ENCODE measurements at places on chromosomes 3 and 15.

DNA sequence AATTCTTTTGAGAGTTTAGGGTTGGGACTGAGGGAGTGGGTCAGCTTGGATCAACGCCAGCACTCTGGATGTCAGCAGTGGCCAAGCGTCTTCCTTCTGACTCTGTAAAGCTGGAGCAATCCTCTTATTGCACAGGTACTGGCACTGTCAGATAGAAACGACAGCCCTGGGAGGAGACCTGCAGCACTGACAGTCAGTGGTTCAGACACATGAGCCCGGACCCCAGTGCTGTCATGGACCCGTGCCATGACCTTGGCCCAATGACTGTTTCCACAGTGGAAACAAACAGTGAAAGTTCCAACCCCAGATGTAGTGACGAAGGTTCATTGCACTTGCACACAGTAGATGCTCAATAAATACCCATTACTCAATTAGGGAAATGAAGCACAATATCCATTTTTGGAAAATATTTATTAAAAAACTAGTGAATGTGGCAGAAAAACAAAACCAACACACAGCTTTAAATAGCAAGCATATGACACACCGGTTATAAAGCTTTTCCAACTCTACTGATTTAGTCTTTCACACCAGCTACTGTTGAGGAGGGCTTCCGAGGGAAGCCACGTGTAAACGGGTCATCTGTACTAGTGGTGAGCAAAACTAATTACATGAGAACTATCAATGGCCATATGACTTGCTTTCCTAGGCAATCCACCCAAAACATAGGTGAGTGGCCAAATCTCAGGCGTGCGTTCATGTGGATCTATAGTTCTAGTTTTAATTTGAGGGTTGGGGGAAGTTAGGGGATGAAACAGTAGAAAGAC, 22.1 kb downstream of the SIAH2 start:
- DNase-seq: no peak

GRCh38 chr3:61032991-61033390, 218.3 kb downstream of the FHIT start:
- DNase-seq: peak; percentile 20

- no peak for DNase-seq
These were observed 743.5 kb upstream of the ARPP21 start for GRCh38 chr3:34895841-34896240.

- DNase-seq: no peak
These were observed 135.9 kb downstream of the TFDP2 start for GRCh38 chr3:142013326-142013980.

DNA sequence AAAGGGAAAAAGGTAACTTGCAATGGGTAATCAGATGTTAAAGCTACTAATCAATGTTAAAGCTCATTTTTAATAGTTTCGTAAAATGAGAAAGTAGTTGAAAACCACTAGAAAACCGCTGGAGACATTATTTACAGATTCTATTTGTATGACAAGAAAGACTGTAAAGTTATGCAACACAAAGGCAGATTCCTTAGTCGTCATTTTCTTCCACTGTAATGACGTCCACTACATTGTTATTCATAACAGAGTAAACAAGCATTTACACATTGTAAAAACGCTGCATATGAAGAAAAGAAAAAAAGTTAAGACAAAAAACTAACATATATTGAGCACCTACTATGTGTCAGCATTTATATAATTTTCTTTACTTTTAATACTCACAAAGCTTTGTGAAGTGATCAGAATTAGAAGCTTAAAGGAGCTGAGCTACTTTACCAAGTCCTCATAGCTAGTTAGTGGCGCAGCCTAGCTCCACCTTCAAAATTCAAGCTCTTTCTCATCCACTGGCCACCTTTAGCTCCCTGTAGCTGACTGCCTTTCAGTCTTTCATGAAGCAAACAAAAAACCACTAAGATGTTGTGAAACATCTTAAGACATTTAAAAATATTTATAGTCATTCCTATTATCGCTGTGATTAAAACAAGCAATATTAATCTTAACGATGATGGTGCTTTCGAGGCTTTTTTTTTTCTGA, 100.1 kb upstream of the CDIN1 start:
- no peak for DNase-seq

DNA sequence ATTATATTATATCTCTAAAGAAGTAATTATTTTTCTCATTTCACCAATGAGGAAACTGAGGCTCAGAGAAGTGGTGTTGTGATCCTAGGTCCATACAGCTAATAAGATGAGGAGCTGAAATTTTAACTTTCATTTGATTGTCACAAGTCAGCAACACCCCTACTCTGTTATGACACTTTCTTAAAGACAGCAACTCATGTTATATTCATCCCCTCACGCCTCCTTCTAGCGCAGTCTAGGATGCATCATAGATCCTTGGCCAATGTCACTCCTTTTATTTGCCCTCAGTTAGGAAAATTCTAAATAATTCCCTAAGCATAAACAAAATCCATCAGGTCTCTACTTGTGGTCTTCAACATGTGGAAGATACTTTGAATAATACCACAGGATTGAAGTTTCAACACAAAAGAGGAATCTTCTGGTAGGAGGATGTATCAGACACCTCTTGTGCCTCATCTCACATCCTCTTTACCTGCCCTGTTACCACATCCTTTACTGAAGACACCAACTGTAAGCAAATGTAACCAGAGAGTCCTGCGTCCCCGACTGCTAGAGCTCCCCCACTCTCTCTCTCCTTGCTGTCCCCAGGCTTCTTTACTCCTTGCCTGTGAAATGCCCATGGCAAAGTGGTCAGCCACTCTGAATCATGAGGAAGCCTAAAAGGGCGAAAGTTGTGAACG, 53.7 kb downstream of the TRIM42 start:
- no peak for DNase-seq

GRCh38 chr3:172448661-172449465, 607 bp upstream of the GHSR start:
- no peak for DNase-seq

GRCh38 chr15:55407498-55408011, 604 bp downstream of the CCPG1 start:
- peak; percentile 10 for DNase-seq

GRCh38 chr15:56839641-56840040, 78.8 kb upstream of the TCF12 start:
- no peak for DNase-seq

- DNase-seq: no peak
These were observed 45.8 kb downstream of the MITF start for GRCh38 chr3:69784954-69785514.

- no peak for DNase-seq
These were observed 20.1 kb downstream of the EID1 start for GRCh38 chr15:48898032-48898431.

DNA sequence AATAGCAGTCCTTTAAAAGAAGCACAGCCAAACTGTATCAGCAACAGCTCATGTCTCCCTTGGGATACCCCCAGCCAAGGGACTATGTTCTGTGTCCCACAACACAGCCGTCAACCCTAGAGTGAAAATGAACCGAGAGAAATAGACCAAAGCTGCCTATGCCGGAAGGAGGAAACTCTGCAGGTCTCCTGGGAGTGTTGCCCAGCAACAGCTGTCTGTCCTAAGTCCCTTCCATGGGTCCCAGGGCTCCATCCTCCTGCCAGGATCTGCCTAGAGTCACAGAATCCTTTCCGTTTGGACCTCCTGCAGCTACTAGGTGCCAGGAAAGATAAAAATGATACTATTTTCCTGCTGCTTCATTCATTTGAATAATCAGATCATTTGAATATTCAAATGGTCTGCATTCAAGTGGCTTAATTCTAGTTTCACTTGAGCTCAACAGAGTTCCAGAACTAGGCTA, 53.1 kb downstream of the TRANK1 start:
- no peak for DNase-seq

- peak; percentile 3 for DNase-seq
These were observed at the start of gene MAN2A2 for GRCh38 chr15:90902840-90903732. Gene MAN2A2 (plus strand): TSS chr15:90903302. CDS start chr15:90904208, 906 bp downstream.

- no peak for DNase-seq
These were observed 47.2 kb upstream of the RASA2 start for GRCh38 chr3:141439589-141439988.

DNA sequence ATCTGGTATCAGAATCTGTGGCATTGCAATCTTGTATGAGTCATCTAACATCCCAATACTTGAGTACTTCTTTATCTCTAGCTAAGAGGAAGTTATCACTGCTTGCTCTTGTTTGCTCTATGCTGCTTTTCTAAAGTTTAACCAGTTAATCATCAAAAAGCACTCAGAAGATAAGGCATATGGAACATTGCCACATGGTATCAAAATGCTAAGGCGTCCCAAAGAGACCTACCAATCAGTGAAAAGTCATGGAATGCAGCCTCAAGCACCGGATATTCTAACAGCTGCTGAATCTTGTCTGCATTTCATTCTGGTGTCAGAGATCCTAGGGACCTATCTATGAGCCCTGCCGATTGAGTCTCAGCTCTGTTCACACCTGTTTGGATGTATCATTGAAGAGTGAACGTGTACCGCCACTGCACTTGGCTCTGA, 192.8 kb downstream of the ARPP21 start:
- no peak for DNase-seq

GRCh38 chr3:129562803-129563202, 19.8 kb downstream of the H1-8 start:
- DNase-seq: no peak

DNA sequence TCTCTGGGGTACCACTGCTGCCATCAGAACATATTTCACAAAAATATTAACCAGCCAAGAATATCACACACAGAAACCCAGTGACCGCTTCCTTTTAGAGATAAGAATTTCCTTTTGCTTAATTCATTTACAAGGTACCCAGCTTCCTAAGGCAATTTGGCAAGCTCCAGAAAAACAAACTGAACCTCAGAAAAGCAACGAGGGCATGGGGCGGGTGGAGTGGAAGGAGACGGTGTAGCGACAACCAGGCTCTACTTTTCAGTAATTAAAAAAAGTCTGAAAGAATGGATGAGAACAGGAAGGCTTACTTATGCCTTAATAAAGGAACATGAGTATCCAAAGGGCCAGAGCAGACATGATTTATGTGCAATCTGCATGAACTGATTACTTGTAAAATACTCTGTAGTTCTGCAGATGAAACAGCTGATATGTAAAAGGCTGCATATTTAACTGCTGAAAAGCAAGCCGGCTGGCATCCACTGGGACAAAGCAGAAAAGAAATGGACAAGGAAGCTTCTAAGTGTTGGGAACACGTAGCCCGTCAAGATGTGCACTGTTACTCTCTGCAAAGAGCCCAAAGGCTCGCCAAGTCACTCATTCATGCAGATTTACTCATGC, 18.6 kb downstream of the RFTN1 start:
- no peak for DNase-seq

DNA sequence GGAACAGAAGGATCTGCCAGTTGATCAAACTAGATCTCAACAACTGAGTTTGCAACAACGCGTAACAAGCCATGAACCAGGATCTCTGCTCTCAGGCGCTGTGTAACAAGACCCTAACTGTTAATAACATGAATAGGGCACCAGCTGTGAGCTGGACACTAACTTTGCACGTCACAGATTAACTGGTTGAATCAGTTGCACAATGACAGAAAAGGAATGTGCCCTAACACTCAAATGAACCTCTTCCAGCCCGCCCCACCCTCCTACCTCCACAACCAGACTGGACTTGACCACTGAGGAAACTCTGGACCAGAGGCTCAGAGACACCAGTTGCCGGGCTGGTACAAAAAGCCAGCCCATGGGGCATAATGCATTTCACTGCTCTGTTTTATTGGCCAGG, 34.3 kb downstream of the MCF2L2 start:
- DNase-seq: no peak

GRCh38 chr3:18223571-18223970, 201.6 kb downstream of the SATB1 start:
- DNase-seq: no peak

- no peak for DNase-seq
These were observed 110.8 kb upstream of the ATP11B start for GRCh38 chr3:182682263-182683241.

- no peak for DNase-seq
These were observed 9.2 kb downstream of the TBC1D5 start for GRCh38 chr3:17733215-17733614.

- no peak for DNase-seq
These were observed 1000.9 kb downstream of the TUSC7 start for GRCh38 chr3:117710501-117710900.

- DNase-seq: no peak
These were observed 78.2 kb upstream of the VEPH1 start for GRCh38 chr3:157581371-157581770.

DNA sequence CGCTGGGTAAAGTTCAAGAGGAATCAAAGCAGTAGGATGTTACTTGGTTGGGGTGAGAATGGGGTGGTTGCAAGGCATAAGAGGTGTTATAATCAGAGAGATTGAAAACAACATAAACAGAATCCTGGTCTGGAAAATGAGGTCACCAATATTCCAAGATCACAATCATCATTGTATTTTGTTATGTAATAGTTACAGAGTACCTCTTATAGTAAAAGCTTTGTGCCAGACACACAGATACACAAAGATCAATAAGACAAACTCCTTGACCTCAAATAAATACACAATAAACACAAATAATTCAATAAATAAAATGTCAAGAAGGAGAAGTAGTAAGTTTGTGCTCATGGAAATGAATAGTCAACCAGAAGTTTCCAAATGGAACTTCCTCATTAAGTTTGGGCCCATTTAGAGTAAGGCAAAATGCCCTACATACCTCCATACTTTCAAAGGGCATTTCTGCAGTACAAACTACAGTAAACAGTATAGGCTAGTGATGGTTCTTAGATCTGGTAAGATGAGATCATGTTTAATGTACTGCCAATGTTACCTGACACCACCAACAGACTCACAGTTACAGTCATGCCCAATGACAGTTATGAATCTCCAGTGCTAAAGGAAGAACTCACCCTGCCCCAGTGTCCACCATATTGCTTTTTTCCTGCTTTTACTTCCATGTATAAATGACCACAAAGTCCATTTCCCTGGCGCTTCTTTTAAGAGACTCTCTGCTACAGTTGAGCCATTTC, 93.4 kb downstream of the KCNMB2 start:
- DNase-seq: no peak

GRCh38 chr3:132404276-132404675, 13.0 kb upstream of the DNAJC13 start:
- no peak for DNase-seq

DNA sequence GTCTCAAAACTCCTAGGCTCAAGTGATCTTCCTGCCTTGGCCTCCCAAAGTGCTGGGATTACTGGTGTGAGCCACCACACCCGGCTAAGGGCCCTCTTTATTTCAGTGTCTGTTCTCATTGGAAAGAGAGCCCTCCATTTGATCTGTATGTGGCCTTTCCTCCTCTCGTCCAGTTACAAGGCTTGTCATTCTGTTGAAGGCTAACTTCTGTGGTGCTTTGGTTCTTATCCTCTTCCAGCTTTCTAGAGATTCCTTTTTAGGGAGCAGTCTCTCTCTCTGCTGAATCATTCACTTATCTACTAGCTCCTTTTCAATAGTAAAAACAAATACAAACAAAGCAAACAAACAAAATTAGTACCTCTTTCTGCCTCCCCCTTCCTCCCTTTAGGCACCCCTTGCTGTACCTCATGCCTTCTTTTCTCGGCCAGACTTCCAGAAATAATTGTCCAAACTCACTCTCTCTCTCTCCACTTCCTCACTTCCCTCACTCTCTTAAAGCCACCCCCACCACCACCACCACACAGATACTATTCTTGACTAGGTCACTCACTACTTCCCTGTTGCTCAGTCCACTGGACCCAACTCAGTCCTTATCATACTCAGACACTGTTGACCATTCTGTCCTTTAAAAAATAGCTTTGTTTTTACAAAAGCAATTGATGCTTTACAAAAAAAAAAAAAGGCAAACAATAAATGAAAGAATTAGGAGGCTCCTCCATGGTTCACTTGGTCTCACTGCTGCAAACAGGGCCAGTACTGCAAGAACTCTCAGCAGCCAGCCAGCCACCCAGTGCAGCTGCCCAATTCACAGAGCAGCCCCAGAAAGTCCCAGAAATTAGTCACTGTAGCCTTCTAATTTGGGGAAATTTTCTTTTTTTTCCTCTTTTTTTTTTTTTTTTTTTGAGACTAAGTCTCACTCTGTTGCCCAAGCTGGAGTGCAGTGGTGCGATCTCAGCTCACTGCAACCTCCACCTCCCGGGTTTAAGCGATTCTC, 31.7 kb upstream of the RAB11A start:
- no peak for DNase-seq
